ENCODE measurements at places on chromosomes 2 and 18.

DNA sequence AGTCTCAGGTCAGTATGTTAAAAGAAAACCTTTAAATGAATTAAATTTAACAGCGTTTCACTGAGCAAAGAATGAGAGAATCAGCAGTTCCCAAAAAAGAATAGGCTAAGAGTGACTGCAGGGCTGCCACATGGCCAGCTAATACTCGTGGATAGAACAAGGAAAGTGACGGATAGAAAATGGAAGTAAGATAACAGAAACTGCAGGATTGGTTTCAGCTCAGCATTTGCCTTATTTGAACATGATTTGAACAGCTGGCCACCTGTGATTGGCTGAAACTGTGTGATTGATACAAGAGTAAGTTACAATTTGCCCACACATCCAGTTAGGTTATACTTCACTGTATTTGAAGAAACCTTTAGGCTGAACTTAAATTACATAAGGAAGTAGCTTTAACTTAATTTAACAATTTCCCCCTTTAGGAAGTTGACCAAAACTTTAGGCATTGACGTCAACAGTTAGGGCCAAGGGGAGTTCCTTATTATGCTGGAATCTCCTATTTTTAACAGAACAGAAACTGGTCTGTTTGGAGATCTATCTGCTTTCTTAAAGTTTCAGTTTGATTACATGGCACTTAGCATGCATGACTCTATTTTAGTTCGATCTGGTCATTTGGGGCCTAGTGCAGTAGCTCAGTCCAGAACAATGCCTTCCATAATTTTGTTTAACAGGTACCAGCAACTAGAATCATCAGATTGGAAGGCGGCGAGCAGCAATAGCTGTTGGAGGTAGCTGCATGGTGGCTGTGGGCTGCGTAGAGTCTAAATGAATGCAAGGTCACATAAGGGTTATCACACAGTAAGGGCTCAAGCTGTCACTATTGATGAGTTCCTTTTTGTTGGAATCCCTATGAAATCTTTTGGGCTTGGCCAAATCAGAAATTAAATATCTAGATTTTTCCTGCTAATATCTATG is 143.4 kb downstream of the TRIM43 start:
- no peak for DNase-seq

GRCh38 chr2:192885569-192886160 is 690.9 kb upstream of the TMEFF2 start:
- no peak for DNase-seq

DNA sequence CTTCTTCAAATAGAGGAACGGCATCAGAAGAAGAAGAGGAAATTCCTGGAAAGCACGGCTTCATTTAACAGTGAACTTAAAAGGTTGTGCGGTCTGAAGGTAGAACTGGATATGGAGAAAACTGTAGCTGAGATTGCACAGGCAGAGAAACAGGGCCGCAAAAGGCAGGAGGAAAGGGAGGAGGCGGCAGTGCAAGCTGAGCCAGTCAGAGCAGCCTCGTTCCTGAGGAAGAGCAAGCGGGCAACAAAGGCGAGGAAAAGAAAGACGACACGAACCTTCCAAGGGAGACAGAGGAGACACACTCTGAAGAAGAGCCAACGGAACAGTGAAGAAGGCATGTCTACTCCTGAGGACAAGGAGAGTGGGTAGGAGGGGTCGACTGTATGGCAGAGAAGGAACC is 22.6 kb upstream of the GAREM2 start:
- no peak for DNase-seq

DNA sequence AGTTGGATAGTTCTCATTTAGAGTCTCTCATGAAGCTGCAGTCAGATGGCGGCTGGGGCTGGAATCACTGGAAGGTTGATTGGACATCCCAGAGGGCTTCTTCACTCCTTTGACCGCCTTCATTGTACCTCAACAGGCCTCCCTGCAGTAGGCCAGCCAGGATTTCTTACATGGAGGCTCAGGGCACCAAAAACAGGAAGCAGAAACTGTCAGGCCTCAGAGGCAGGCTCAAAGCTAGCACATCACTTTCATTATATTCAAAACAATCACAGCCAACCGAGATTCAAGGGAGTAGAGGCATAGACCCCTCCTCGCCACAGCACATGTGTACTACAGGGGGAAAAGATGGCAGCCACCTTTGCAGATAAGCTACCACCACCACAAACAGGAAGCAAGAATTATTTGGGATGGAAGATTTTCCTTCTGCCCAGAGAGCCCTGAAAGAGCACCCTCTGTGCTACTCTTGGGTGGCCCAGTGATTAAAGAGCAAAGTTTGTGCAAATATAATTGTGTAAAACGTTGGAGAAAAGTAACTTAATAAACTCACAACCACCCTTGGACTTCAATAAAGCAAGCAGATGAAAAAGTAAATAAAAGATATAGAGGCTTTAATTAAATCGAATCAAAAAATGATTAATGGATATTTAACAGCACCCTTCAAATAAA is 155.3 kb downstream of the GFPT1 start:
- DNase-seq: no peak

- DNase-seq: peak; percentile 84
Measured at GRCh38 chr2:201854221-201854801, 48.0 kb downstream of the CDK15 start.

GRCh38 chr2:88451811-88452564 is 505 bp downstream of the FOXI3 start:
- no peak for DNase-seq

DNA sequence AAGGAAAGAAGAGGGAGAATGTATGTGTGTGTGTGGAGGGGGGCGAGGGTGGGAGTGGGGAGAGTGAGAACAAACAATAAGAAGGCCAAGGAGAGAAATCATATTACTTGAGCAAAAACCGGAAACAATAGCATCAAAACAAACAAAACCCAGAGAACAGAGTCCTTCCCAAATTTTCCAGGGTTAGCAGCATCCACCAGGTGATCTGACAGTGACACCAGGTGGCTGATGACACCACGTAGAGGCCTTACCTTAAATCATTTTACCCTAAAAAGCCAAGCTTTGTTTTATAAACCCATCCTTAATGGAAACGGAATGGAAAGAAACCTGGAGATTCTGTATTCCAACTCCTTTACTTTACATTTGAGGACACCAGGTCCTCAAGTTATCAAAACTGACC is 42.9 kb downstream of the CDCA7 start:
- no peak for DNase-seq

GRCh38 chr2:176097820-176098365 is 1.7 kb upstream of the HOXD12 start:
- no peak for DNase-seq

DNA sequence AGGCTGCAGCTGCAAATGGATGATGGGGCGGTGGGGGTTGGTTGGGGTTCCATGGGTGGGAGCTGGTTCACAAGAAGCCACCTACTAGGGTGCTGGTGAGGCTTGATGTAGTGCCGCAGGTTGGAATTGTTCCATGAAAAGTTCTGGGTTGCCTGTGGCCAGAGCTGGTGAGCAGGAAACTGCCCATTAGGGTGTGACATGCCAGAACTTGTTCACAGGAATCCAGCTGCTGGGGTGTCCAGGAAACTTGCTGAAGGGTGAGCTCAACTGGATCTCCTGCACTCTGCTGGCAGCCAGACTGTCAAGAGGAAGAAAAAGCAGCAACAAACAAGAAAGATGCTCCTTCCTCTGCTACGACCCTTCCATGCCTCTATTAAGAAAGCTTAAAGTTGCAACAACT is 48.8 kb downstream of the MAP3K20 start:
- DNase-seq: peak; percentile 54

DNA sequence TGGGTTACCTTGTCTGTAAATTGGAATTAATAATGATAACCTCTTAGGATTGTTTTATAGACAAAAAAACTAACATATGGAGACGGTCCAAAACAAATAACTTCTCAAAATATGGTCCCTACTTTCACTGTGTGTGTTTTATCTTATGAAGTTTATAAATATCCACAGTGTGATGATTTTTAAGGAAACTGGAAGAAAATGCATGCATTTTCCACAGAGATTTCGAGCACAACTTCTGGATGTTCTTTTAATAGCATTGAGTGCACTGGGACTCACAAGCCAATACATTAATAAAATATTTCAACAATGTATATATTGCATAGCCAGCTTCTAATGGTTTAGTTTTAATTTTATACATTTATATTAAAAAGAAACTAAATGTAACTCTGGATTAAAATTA is 87.9 kb upstream of the SPHKAP start:
- DNase-seq: no peak

- no peak for DNase-seq
Measured at GRCh38 chr18:35174093-35174731, 66.6 kb upstream of the ZNF397 start.

GRCh38 chr2:2619995-2620394 is 288.9 kb upstream of the MYT1L start:
- DNase-seq: no peak

GRCh38 chr2:556485-556884 is 120.7 kb downstream of the TMEM18 start:
- no peak for DNase-seq

DNA sequence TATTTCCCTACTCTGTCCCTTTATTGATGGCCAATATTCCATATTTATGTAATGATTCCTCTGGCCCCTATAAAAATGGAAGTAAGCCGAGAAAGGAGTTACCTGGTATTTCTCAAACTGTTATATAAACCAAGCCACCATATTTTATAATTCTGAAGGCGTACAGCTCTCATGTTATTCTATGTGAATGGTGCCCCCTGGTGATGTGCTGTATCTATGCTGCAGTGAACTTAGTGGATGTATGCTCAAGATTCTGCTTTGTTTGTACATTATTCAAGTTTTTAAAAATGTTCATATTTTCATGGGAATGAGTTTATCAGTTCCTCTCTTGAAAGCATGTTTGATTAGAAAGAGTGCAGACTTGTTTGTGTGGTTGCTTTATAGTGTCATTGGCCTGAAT is 194.5 kb upstream of the LRRTM1 start:
- peak; percentile 74 for DNase-seq

DNA sequence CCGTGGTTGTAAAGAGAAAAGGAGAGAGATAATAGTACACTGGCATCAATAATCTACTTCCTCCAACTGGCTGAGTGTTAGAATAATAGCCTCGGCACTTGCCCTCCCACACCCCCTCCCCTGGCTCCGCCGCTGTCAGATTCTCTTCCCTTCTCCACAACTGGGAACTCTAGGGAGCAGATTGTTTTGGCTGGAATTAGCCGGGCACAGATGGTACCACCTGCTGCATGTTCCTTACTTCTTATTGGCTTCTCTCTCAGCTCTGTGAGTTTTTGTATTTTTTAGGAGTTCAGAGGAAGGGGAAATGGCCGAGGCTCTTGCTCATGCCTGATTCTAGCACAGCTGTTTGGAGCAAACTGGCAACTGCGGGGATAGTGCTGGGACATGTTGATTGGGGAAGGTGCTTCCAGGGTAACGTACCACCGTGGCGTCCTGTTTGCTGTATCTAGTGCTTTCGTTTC is 140.0 kb downstream of the ZEB2 start:
- no peak for DNase-seq

- DNase-seq: peak; percentile 61
Measured at GRCh38 chr2:203669820-203670219, 36.6 kb upstream of the CD28 start.

DNA sequence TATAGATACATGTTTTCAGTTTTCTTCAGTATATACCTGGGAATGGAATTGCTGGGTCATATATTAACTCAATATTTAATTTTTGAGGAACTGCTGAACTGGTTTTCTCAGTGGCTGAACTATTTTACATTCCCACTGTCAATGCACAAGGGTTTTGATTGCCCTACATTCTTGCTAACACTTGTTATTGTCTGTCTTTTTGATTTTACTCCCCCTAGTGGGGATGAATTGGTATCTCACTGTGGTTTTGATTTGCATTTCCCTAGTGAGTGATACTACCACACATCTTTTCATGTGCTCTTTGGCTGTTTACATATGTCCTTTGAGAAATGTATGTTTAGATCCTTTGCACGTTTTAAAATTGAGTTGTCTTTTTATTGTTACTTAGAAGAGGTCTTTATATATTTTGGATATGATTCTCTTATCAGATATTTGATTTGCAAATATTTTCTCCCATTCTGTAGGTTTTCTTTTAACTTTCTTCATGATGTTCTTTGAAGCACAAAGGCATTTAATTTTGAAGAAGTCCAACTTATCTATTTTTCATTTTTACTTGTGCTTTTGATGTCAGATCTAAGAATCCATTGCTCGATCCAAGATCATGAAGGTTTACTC is 36.2 kb downstream of the ASB1 start:
- peak; percentile 82 for DNase-seq

Measured in cardiac fibroblast (primary cell).